ENCODE measurements at places on chromosomes 7 and 10.

DNA sequence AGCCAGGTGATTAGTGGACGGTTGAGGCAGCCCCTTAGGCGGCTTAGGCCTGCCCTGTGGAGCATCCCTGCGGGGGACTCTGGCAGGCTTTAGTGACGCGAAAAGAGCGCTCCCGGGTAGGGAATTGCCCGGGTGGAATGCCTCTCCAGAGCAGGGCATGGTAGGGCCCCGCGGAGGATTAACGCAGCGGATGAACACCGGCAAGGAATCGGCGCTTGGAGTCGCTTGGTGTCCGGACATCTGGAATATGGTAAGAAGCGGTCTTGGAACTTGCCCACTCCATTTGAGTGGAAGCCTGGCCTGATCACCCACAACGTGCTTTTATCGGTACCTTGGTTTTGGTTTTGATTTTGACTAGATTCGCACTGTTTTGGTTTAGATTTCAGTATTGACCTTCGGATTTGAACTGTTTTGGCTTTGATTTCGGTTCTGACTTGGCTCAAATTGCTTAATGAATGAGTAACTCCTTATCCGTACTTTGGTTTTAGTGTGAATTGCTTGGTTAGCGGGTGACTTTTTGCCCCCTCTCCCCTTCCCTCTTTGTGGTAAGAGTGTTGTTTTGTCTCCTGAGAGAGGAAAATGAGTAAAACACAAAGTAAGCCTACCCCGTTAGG, 24.2 kb upstream of the CHST3 start:
- DNase-seq, result no peak

DNA sequence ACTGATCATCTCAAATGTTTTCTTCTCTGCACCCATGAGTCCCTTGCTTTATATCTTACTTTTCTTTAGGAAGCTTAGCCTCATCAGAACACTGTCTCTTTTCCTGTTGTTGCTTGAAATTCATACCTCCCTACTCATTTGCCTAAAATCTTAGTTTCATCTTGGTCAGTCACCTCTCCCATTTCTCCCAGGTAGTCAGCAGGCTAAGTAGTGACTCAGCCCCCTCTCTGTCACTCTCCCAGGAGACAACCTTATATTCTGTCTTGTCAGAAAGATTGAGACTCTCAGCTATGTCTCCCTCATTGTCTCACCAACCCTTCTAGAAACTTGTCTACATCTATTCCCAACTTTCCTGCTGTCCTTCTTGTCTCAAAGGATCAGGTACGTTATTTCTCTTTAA, 280.9 kb downstream of the BBS9 start:
- DNase-seq, result no peak

DNA sequence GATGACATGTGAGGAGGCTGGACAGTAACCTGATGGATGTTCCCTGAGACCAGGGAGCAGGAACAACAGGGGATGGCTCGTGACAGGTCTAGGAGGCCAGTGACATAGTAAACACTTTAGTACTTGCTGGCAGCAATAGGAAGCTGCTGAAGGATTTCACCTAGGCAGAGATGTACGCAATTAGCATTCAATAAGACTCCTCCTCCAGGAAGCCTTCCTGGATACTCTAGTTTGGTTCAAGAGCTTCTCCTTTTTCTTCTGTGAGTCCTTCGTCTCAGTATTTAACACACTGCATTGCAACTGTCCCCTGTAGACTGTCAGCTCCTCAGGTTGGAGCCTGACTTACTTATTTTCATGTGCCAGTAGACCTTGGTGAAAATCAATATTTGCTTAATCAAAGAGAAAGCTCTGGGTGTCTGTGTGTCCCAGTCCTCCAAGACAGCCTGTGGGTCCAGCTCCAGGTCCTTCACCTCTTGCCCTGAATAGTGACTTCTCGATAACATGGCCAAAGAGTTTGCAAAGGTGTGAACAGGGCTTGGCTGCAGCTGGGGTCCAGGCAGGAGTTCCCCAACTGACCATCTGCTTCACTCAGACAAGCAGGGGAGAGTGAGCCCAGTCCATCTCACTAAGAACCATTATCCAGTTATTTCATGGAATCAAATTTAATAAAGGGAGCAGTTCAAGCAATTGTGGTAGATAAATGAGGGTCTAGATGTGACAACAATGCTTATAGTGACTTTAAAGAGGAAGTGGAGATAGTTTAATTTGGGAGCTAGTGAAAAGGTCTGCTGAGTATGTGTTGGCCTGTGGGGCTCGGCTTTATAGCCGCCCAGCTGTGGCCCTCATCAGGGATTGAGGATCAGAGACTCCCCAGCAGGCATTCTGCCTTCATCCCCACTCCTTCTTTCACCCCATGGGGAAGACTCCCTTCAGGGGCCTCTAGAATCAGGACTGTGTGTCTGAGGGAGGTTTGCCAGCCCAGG, 9.4 kb downstream of the TMEM273 start:
- DNase-seq, result no peak

GRCh38 chr10:35564341-35564968, 40.7 kb upstream of the GJD4 start:
- no peak for DNase-seq

GRCh38 chr7:8303904-8304528, 42.0 kb upstream of the ICA1 start:
- no peak for DNase-seq

DNA sequence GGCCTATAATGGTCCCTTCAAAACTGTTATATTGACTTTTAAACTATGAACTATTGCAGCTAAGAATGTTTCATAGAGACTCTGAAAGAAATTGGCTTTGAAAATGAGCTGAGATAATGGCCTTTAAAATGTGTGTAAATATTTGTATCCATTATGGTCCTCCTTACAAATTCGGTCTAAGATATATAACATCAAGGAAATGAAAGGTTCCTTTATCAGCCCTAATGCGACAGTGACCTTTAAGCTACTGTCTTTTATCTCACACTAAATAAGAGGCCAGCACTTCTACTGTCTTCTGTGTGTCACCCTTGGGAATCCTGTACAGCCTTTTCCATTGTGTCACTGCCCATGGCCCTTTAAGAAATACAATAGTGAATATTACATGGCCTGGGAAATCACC, 19.5 kb downstream of the COL28A1 start:
- no peak for DNase-seq

DNA sequence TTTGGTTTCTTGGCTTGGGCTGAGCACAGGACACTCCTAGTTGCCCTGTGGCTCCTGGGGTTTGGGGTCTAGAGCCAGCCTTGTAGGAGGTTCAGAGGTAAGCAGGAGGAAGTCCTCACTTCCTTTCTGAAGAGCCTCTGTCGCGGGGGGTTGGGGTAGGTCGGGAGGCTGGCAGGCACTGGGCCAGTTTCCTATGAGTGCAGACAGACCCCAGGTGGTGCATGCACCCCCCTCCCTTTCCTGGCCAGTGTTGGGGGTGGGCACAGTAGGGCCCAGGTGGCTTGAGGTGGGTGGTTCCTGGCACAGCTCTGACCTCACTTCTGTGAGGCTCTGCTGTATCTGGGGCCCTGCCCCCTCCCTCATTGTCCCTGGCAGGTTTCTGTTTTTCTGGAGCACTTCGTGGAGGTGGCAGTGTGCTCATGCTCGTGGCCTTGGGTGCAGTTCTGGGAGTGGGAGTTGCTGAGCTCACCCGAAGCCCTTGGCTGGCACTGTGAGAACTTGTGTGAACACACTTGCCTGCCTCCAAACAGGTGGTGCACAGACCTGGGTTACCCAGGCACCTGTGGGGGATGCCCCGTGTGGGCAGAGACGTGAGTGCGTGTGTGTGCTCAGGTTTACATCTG, 1.8 kb downstream of the PALD1 start:
- DNase-seq, result no peak

DNA sequence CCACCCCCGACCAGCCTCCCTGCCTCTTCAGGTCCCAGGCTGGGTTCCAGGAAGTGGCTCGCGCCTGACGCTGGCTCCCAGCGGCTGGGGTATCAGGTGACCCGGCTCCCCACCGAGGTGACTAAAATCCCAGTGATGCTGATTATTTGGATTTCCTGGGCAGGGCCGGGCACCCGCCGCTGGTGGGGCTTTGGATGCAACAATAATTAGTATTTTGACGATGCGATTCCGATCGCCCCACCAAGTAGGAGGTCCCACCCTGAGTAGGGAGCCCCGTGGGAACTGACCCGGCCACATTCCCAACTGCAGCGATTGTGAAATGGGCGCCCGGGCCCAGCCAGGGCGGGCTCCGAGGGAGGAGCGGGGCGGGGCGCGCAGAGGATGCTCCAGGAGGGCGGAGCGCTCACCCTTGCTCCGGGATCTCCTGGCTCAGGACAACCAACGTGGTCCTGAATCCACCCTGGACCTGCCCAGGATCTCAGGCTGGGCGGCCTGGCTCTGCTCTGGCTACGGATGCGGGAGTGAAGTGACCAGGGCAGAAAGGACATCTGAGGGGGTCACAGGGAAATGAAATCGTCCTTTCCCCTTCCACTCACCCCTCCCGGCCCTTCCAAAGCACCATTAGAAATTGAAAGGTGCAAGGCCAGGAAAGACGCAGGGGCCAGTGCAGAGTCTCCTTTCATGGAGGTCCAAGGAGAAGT, 32.6 kb downstream of the DUSP5 start:
- DNase-seq, result no peak

DNA sequence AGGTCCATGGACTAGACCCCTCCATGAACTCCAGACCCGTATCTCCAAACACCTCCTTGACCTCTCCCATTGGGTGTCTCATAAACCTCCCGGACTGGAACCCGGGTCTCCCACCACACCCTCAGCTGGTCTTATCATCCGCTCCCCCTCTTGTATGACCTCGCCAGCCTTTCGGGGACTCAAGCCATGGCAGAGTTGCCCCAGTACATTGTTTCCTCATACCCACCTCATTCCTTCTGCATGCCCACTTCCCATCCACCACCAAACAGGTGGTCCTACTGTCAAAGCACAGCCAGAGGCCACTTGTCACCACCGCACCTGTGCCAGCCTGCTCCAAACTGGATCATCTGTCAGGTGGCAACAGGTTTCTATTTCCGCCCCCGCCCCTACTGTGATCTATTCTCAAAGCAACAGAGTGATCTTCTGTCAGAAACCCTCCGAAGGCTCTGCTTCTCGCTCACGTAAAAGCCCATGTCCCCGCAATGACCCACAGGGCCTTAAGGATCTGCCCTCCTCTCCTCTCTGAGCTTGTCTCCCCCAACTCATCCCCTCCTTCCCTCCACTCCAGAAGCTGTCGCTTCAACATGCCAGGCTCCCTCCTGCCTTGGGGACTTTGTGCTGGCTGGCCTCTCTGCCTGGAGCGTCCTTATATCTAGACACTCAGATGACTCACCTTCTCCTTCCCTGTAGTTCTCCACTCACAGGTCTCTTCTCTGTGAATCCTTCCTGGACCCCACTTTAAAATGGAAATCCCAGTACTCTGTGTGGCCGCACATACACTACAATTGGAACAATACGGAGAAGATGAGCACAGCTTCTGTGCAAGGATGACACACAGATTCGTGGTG, 22.8 kb upstream of the PRKAG2 start:
- DNase-seq, result no peak

DNA sequence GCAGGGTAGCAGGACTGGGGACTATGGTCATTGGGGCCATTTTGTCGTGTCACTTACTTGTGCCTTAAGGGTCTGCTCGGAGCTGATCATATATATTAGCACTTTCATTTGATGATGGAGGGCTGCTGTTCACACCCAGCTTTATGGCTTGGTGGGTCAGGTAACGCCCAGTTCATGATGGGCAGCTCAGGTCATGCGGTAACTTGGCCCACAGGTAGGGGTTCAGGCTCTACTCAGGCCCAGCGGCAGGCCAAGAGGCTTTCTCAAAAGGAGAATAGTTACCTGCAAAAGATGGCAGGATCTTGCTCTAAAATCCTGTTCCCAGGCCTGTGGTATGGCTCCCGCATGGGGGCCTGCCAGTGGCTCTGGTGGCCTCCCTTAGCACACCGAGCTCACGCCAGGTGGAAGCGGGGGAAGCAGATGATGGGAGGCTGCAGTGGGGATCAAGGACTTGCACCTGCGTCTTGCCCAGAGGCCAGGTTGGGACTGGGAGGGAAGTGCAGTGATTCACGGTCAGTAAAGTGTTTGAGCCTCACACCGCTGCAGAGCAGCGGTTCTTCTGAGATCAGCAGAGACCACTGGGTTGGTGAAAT, 109.5 kb downstream of the ADCY1 start:
- no peak for DNase-seq

GRCh38 chr7:104961821-104962220, 52.2 kb upstream of the KMT2E start:
- DNase-seq, result no peak

GRCh38 chr7:94429153-94429552, 34.5 kb downstream of the COL1A2 start:
- no peak for DNase-seq

GRCh38 chr10:74763934-74764591, 62.3 kb upstream of the KAT6B start:
- no peak for DNase-seq

GRCh38 chr10:122487174-122487765, 25.9 kb downstream of the HTRA1 start:
- no peak for DNase-seq

DNA sequence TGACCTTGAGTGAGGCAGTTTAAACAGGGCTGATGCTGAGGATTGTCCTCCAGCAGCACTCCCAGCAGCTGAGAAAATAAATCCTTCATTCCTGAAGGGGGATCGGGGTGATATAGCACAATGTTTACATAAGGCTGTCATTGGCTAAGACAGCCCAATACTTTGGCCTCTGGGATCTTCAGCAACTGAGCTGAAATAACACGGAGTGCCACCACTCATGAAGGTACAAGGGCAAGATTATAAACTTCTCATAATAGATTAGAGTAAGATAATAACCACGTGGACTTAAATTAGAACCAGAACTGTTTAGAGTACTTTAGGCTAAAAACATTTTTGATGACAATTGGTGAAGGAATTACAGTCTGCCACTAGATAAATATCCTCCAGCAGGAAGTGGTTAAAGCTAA, 70.0 kb upstream of the PAPSS2 start:
- DNase-seq, result no peak

DNA sequence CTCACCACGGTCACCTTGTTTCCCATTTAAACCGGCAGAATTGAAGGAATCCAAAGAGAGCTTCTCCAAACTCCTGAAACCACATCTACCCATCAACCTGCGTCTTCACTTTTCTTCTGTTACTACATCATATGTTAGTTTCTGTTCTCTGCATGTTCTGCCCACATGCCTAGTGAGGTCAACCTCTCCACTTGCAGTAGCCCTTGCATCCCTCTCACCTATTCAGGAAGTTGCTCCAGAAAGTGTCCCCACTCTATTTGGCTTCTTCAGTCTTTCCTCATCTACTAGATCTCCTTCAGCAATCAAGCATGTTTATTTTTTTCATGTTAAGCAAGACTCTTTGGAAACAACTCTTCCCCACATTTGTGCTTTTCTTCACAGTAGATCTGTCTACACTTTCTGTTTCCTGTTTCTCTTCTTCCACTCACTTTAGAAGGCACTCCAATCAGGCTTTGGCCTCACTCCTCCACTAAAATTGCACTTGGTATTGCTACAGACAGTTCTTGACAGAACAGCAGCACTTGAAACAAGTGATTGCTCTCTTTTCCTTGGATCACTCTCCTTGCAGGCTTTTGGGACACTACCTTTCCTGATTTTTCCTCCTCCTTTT, 7.5 kb downstream of the SAMD9L start:
- DNase-seq, result no peak

- DNase-seq, result no peak
Measured at GRCh38 chr7:118305671-118306070, 81.2 kb downstream of the ANKRD7 start.
